ENCODE measurements at places on chromosomes 4 and X.

DNA sequence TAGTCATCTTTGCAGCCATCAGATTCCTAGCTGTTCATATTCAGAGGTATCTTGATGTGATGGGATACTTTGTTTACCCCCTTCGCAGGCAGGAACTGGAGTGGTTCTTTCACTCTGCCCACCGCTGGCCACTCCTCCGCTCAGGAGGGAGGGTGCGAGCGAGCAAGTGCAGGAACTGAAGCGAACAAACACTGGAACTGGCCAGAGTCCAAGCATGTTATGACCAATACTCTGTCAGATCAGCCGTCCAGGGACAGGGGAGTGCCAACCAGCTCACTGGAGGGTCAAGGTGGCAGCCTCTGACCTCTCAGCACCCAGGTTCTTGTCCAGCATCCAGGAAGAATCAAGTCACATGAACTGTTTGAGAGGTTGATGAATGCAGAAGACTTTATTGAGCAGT is 18.0 kb upstream of the MANBA start:
- DNase-seq: no peak

DNA sequence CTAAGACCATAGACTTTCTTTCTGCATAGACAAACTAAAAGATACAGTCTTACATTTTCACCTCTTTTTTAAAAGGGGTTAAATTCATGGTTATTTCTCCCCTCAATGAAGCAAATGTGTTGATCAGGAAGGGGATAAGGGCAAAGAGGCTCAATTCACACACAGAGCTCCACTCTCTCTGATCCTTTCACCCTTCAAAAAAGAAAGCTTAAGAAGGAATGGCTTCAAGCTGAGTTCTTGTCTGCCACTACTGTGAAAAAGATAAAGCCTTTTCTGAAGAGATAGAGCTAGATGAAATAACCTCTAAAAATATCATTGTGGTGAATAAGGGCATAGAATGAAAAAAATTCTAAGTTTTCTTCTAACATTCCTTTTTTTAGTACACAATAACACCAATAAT is 28.3 kb downstream of the SEPSECS start:
- DNase-seq: no peak

GRCh38 chr4:77052352-77052751 is 23.4 kb downstream of the CCNI start:
- DNase-seq: peak; percentile 84

GRCh38 chrX:104697294-104697693 is 131.3 kb downstream of the IL1RAPL2 start:
- no peak for DNase-seq

DNA sequence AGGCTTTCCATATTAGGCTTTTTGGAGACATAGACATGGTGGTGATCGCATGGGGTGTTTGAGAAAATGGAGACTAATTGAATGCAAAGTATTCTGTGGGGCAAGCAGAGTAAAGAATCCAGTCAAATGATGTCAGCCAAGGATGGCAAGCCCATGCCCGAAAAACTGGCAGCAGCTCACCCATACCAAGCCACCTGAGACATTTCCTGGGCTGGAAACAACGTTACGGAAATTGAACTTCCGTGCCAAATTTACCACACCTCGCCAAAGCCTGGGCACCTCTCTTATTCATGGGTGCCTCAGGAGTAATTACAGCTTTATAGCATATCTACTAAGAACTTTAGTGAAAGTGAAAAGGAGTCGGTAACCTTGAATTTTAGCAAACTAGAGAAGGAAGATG is 166.4 kb downstream of the CBR4 start:
- no peak for DNase-seq

DNA sequence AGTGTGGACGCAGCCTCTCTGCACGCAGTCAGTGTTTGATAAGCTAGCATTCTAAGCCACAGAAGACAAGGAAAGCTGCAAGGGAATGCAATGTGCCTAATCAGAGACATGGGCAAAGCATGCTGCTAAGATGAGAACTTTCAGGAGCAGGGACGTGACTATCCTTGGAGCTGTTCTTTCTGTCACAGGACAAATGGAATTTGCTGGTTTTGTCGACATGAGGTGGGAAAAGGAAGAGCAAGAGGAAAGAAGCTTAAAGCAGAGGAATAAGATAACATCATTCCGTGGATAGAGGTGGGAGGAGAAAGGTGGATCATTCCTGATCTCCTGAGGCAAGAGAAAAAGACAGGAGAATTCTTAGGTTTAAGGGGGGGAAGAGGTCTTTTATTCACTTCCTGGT is 33.7 kb downstream of the RBM47 start:
- no peak for DNase-seq

DNA sequence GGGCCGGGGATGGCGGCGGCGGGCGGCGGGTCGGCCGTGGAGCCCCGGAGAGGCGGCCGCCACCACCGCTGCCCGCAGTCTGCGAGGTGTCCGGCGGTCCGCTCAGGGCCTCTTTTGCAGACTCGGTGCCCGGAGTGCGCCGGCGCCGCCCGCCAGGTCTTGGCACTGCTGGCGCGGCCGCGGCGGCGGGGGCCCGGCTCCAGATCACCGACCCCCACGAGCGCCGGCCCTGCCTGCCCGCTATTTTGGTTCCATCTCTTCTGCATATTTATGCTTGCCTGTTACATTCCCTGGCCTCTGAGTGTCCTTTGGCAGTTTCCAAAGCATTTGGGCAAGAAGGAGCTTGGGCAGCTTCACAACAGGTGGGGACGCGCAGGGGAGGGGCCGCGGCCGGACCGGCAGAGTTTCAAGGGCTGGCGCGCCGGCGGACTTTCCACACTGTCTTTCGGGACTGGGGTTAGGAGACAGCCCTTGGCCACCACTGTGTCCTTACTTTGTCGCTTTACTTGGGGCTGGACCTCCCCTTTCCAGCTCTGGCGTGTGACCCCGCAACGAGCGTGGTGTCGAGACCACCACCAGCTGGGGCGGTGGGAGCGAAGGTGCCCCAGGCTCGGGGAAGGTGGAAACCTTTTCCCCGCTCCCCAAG is 668 bp upstream of the TAPT1 start:
- peak; percentile 33 for DNase-seq

GRCh38 chr4:127656047-127656680 is 23.4 kb downstream of the INTU start:
- no peak for DNase-seq

DNA sequence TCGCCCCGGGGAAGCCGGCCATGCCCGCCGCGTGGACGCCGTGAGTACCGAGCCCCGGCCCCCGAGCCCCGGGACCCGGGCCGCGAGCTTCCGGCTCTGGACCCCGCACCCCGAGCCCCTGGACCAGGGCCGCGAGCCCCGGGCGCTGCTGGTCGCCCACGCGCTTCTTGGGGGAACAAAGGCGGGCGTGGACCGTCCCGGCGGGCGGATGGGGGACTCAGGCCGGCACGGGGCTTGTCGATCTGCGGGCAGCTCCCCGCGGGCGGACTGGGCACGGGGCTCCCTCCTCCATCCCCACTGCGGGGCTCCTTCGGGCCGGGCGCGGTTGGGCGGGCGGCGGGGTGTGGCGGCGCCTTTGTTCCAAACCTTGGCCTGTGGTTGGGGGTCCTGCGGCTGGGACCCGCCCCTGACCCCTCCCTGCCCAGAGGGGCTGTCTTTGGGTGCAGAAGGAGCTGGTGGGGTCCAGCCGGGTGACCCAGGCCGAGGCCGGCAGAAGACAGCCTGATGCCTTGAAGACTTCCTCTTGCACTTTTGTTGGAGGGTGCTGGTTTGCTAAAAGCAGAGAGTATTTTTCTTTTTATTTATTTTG is 25.2 kb upstream of the ADD1 start:
- DNase-seq: no peak

DNA sequence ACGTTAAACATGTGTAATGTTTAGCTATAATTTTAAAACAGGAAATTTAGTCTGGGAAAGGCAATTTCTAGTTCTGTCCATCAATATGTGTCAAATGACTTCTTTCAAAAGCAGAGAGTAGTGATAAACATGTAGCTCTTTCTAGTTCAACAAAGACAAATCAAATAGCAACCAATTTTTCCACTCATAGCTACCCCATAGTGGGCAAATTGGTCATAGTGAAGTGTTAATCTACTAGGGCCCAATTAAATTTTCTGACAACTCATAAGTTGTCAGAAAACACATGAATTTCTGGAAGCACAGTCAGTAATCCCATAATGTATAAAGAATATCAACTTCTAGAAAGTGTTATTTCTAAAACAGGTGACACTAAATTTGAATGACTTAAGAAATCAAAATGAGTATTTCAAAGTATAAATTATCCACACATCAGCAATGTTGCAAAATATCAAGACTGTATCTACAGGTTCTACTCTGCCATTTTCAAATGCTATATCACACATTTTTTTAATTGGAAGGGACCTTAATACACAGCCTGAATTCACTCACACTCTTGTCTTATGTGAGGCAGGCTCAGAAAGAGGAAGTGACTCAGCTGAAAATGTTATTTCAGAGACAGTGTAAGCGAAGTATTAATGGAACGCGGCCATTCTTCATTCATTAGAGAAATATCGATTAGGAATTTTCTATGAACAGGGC is 7.7 kb downstream of the OCIAD2 start:
- no peak for DNase-seq

- DNase-seq: no peak
These were observed 206.1 kb downstream of the TBCK start for GRCh38 chr4:106109929-106110328.

- no peak for DNase-seq
These were observed 39.2 kb upstream of the ARHGAP6 start for GRCh38 chrX:11704725-11705495.

GRCh38 chr4:3317656-3318211 is 24.9 kb downstream of the RGS12 start:
- no peak for DNase-seq

GRCh38 chrX:21662761-21663160 is 4.6 kb upstream of the KLHL34 start:
- no peak for DNase-seq

GRCh38 chr4:139054791-139055505 is 39.4 kb downstream of the NOCT start:
- DNase-seq: no peak

- DNase-seq: no peak
These were observed 5.1 kb downstream of the AP1S2 start for GRCh38 chrX:15849555-15849954.

GRCh38 chr4:101756181-101756580 is 34.3 kb upstream of the BANK1 start:
- no peak for DNase-seq

GRCh38 chrX:16903274-16904022 is 33.3 kb upstream of the RBBP7 start:
- DNase-seq: no peak

DNA sequence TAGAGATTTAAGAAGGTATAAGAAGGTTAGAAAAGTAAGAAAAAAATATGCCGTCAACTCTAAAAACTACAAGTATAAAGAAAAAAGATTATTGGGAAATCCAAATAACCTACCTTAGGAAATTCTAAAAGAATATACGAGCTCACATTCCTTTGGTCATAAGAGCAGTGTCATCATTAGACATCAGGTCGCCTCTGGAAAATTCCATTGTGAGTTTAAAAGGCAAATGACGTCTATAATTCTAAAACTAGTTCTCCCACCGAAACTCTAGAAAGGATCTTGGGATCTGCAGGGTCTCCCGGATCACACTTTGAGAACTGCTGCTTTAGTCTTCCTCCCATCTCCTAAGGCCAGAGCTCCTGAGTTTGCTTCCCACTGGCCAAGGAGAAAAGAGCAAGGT is 518 bp upstream of the SAT1 start:
- no peak for DNase-seq

- no peak for DNase-seq
These were observed 12.2 kb upstream of the NWD2 start for GRCh38 chr4:37232315-37232714.

DNA sequence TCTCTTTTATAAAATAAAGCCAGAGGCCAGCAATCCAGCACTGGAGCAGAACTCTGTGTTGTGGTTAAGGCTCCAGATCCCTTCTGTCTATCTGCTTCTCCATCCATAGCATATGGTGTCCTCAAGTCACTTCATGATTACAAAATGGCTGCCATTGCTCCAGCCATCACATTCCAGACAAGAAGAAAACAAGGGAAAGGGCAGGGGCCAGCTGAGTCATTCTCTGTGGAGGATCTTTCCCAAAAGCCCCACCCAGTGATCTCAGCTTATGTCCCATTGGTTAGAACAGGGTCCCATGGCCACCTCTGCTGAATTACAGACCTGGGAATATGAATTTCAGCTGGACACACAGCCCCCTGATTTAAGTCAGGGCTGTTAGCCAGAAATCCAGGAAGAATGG is 34.1 kb upstream of the MAN2B2 start:
- DNase-seq: no peak

DNA sequence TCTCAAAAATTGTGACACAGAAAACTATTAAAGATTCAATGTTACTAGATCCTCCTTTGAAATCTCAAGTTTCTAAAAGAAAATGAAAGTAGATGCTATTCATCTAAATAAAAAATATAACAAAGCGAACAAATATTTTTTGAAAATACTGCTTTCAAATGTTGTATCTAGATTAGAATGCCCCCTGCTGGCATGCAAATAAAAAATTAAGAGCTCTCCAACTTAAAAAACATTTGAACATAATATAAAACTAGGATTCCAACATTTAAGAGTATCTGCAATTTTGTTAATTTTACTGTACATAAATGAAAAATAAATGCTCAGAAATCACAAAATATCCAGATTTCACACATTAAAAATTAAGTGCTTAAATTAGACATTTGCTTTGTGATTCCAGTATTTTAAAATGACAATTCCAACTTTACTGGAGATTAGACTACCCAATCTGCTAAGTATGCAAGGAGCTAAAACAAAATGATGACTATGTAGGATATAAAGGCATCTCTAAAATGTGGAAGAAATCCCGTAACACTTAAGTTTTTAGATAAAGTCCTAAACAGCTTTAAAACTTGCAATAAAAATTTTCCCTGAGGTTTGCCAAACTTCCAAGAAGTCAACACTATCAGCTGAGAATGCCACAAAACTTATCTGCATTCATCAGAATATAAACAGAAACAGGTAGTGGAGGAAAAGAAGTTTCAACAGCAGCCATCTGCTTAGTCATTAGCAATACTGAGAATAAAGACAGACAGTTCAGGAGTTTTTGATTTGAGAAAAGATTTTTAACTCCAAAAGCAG is 32.7 kb downstream of the DHX15 start:
- DNase-seq: peak; percentile 46

DNA sequence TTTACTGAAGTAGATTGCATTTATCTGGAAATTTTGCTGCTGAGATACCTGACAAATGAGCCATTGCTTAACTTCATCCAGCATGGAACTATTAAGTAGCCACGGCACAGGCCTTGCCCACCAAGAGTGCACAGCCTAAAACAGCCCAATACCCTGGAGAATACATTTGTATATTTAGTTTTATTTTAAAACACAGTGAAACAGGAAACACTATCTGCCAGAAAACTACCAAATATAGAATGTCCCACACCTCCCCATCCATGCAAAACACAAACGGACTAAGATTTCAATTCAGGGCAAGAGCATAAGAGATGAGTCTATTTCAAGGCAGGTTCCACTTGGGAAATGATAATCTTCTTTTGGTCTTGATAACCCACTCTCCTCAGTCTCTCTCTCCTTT is 57.1 kb downstream of the MAML3 start:
- DNase-seq: no peak
